Stimulated activated CD4-positive, alpha-beta T cell treated with anti-CD3 and anti-CD28 coated beads, Interleukin-1b, Interleukin-23, amount 100 ng/mL, for 1 hour (primary cell): ENCODE measurements at places on chromosomes 11 and 22.

DNA sequence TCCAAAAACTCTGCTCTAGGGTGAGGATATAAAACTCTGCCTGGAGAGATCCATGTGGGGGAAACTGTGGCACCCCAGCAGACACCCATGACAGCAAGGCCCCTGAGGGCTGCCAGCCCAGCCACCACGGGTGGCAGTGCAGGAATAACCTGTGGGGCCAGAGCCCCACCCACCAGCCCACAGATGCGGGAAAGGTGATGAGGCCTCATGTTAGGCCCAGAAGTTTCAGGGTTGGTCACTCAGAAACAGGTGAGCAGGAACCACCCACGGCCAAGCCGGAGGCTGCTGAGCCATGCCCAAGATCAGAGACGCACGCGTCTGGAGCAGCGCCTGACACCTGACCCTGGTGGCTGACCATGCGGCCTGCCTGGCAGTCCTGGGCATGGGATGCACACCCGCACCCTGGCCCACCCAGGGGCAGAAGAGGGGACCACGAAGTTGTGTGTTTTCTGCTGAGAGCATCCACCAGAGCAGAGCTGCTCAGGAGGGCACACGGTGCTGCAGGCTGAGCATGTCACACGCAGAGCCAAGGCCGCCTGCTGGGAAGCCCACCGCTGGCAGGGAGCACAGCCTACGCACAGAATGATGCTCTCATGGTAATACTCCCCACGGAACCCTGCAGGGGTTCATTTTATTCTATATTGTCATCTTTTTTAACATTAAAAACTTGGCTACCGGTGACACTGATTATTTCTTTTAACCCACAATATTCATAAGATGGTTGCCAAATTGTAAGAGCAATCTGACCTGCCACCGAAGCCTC, 41.2 kb downstream of the DUSP8 start:
- DNase-seq = no peak

DNA sequence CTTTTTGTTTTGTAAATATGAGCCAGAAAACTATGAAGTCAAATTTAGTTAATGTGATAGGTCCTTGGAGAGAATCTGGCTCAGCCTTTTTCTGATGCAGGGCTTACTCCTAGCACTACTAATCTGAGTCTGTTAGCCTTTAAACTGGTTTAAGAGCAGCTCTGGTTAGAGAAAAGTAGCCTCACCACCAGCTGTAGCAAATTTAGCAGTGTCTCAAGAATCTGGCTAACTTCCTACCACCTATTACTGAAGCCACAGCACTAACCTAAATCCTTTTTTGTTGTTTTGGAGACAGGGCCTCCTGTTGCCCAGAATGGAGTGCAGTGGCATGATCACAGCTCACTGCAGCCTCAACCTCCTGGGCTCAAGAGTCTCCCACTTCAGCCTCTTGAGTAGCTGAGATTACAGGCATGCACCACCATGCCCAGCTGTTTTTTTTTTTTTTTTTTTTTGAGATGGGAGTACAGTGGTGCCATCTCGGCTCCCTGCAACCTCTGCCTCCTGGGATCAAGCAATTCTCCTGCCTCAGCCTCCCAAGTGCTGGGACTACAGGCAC, 13.9 kb downstream of the RBM4B start:
- DNase-seq = no peak

- no peak for DNase-seq
These were observed 321.7 kb downstream of the TMEM135 start for GRCh38 chr11:87359401-87359800.

DNA sequence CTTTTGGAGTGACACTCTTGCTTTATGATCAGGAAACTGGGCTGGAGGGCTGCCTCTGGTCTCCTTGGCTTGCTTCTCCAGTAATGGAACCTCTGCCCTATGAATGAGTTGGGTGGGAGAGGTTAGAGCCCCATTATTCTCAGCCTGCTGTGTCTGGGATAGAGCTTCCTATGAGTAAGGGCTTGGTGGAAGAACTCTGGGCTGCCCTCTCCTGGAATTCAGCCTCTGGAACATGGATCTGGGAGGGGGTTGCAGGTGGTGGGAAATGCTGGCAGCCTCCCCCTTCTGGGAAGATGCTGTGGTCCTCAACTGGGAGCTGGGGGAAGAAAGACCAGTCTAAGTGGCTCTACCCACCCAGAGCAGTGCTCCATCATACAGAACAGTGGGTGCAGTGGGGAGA, 81.8 kb upstream of the SYN3 start:
- no peak for DNase-seq

GRCh38 chr11:12526789-12527188, 147.4 kb upstream of the TEAD1 start:
- DNase-seq = no peak

DNA sequence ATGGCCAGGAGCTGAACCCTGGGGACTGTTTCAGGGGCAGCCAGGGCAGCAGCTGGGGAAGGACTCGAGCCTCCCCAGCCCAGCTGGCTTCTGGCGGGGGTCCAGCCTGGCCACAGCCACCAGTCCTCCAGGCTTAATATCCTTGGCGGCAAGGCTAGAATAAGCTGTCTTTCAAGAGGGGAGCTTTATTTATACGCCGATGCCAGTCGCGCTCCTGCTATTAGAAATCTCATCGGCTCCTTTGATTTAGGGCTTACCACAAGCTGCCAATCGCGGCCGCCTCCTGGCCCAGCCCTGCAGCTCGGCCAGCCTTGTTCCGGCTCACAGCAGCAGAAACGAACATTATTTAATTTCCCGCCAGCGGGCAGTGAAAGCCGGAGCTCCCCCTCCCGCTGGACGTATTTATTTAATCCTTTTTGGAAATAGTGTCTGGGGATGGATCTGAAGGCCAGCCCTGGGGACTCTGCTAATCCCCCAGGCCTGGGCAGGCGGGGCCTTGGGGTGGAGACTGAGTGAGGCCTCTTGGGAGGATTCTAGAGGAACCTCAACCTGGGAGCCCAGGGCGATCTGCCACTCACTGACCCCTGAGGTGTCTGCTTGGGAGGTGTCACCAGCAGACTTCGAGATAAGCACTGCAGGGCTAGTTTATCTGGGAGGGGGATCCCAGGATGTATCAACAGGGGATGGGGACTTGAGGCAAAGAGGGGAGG, 363.1 kb downstream of the MN1 start:
- DNase-seq = no peak

- DNase-seq = no peak
These were observed 39.9 kb downstream of the CD44 start for GRCh38 chr11:35178873-35179272.

DNA sequence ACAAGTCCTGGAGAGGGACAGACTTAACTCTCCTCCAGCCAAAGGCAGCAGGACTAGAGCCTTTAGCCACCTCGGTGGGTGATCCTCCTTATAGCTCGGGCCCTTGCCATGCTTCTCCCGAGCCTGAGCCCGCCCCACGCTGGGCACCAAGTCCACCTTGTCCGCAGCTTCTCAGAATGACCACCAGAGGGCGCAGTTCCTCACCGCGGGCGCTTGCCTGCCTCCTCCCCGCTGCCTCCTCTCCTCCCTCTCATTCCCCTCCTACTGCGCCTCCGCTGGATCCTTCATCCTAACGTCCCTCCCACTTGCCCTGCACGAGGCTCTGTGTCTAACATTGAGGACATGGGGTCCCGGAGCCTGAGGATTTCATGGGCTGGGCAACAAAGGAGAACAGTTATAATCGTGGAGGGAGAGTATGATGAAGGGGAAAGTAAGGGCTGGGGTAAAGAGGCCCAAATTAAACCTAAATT, 11.3 kb upstream of the MOGAT2 start:
- peak; percentile 36 for DNase-seq

GRCh38 chr11:134644476-134645456, 232.7 kb upstream of the B3GAT1 start:
- no peak for DNase-seq

GRCh38 chr22:43228330-43228729, 41.4 kb upstream of the TTLL12 start:
- no peak for DNase-seq

DNA sequence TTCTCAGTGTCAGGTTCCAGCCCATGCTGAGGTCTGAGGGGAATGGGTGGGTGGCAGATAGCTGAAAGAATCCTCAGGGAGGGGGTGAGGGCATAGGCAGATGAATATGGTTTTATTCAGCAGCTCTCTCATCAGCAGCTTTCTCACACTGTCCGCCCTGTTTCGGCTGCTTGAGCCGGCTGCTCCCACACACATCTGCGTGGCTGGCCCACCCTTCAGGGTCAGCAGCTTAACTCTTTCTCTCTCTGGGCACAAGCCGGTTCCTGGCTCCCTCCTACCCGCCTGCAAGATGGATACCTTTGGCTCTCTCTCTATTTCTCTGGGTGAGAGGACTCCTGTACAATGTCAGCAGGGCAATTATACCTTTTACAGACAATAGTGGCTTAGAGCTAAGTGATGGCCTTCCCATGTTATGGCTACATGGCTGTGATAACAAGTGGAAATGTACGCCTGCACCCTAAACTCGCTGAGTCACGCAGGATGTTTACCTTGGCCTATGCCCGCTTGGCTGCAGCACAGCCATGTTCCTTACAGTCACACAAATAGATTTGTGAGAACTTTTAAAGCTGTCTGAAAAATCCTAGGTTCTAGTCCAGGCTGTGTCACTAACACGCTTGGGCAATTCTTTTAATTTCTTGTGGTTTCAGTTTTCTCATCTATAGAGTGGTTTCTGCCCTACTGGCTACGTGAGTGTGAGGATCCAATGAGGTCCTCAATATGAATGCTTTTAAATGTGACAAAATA, 4.1 kb downstream of the MMP20 start:
- no peak for DNase-seq

GRCh38 chr11:34870548-34871196, 45.5 kb downstream of the APIP start:
- DNase-seq = no peak
